ENCODE measurements at places on chromosomes 2 and 18. TPM values are rescaled to one million over a fixed set of nuclear protein-coding genes. Genes with fewer than 3 reads are reported as not detected.

ZFP36L2 gene
- 17.3 TPM for polyA plus RNA-seq

CHRNG gene
- polyA plus RNA-seq, result not detected

KIF5C gene
- polyA plus RNA-seq, result 0.28 TPM

GALNT5 gene
- 3.2 TPM for polyA plus RNA-seq

IL1F10 gene
- not detected for polyA plus RNA-seq

GKN1 gene
- polyA plus RNA-seq, result 0.90 TPM

CRIM1 gene
- 127 TPM for polyA plus RNA-seq

DHRS9 gene
- polyA plus RNA-seq, result 0.25 TPM

QPCT gene
- polyA plus RNA-seq, result 18.7 TPM

CYTIP gene
- polyA plus RNA-seq, result not detected

IHH gene
- polyA plus RNA-seq, result 0.13 TPM

ANTXR1 gene
- 192 TPM for polyA plus RNA-seq

GPR45 gene
- not detected for polyA plus RNA-seq

KLF11 gene
- polyA plus RNA-seq, result 3.0 TPM

MC2R gene
- polyA plus RNA-seq, result not detected

FZD7 gene
- 4.9 TPM for polyA plus RNA-seq

TMEM200C gene
- not detected for polyA plus RNA-seq

UGT1A8 gene
- polyA plus RNA-seq, result 0.05 TPM

MARCO gene
- polyA plus RNA-seq, result 0.07 TPM

ALLC gene
- polyA plus RNA-seq, result not detected

CDK5R2 gene
- polyA plus RNA-seq, result 0.73 TPM

RESP18 gene
- polyA plus RNA-seq, result not detected

SLC16A14 gene
- 0.37 TPM for polyA plus RNA-seq

CNDP2 gene
- 106 TPM for polyA plus RNA-seq
